ENCODE measurements at places on chromosomes 4 and X.

GRCh38 chr4:186948361-186949242 lies 224.9 kb upstream of the FAT1 start:
- DNase-seq = peak; percentile 48

DNA sequence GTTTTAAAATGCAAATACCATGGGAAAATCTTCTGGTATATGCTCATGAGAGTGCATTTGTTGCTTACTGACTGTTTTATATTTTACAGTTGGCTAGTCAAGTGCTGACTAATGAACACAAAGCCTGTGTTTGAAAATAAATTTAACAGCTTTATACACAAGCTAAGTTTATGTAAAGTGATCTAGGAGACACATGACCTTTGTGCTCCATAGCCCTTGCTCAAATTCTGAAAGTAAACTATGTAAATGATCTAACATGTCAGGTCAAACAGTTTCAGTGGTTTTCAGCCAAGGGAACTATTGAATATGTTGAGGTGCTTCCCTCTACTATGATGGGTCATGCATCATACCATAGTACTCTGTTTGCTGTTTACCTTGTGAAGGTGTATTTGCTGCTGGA lies 36.7 kb downstream of the DIAPH2 start:
- no peak for DNase-seq

DNA sequence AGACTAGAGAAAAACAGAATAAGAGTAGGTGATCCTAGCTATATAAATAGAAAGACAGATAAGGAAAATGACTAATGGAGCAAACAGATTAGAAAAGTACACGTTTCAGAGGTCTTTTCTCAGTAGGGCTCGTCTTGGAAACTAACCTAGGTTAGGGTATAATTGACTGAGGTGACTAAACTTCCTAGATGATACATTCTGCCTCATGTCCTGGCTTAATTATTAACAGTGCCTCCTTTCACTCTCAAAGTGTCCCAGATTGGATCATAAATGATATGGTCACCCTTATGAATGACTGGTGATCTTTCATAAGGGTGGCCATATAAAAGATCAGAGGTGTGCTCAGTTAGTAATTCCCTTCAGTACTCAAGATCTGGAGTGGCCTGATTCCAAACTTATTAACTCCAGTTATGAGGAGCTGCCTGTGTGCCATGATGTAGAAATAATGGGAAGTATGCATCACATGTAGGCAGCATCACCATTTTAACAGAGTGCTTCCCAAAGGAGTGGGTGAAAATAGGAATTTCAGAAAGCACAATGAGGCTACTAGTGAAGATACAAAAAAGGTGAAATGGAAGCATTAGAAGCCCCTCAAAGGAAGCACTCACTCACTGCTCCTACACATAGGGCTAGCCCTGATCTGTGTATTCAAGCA lies 14.7 kb upstream of the GRIA3 start:
- DNase-seq = no peak

DNA sequence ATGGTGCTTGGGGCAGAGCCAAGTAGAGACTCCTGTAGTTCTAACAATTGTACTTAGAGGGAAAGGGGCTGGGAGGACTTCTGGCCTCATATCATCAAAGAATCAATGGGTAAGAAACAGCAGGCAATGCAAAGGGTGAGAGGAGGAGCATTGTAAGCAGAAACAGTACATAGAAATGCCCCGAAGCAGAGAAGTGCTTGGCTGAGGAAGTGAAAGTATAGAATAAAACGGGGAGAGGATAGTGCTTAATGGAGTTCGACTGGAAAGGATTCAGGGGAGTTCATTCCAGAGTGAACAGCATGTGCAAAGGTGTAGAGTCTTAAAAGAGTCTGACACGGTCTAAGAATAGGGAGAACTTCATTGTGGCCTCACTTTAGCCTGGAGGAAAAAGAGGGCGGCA lies 103.0 kb downstream of the SYNPO2 start:
- no peak for DNase-seq

DNA sequence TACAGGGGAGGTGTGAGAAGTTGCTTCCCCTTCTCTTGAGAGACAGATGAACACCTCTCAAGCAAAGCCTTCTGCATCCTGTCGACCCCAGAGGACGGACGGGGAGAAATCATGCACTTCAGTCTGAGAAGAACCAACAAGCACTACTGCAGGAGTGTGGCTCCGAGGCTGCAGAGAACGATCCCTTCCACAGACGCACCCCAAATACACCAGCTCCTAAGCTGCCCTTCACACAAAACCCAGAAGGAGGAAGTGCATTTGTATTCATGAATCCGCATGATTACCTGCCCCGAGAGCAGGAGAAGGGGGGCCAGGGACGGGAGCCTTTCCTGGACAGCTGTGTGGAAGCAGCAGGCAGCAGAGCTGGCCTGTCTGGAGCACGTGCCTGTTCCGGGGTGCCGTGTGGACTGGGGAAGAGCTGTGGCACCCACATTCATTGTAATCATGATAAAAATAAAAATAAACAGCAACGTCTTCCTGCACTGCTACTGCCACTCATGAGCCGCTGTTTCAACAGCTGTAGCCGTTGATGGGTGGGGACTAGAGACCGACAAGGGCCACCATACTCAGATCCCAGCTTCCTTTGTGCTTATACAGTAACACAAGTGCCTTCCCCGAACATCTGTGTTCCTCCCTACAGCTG lies 42.9 kb downstream of the ACSL1 start:
- no peak for DNase-seq

Measured in NCI-H524 (cell line).